Hepatocyte (in vitro differentiated cells): ENCODE measurements at places on chromosomes 3 and 15. TPM values are rescaled to one million over a fixed set of nuclear protein-coding genes. Genes with fewer than 3 reads are reported as not detected.

The POLQ gene
- total RNA-seq: 1.4 and 2.5 TPM in 2 replicates

GRCh38 chr3:16510620-16511319, 2.7 kb downstream of the RFTN1 start:
- no peak for DNase-seq

DNA sequence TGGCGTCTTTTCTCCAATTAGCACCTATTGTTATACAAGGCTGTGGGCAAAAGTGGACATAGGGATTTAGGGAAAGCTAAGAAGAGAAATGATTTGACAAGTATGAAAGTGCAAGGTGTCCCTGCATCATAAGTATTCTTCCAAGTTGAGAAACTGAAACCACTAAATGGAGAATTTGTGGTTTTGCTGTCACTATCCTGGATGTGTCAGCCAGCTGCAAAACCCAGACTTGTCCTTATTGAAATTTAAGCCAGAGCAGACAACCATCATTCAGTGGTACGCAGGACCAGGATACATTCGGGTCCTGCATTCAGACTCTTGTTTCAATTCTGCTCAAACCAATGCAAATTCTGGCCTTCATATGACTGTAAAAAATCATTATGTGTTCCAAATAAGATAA, 384.8 kb upstream of the TGFBR2 start:
- DNase-seq: no peak

DNA sequence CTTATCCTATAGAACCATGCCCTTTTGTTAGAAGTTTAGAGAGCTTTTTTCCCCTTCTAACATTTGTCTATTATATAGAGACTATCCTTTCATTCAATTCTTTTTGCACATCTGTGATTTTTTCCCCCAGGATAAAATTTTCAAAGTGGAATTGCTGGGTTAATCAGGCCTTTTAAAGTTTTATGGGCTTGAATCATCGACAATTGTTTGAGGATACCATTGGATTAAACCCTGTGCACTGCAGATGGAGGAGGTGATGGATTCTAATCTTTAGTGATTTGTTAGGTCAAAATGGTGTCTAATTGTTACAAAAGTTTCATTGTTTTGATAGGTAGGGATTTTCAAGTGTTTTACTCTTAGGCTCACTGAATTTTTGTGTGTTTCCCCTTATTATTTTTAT, 463.7 kb upstream of the CFAP20DC start:
- no peak for DNase-seq

DNA sequence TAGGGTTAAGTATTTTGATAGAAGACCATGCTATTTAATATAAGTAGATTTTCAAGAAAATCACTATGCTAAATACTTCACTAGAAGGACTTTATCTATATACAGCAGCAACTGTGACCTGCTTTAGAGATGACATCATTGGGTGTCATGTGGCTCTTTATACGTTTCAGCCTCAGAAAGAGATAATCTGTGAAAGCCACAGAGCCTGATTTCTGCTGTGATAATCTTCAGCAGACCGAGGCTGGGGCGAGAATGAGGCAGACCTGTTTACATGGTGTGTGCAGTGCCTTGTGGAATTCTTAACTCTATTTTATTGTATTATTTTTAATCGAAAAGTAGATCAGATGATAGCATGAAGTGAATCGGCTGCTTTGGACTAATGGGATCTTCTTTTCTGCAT, 471.2 kb downstream of the MFSD1 start:
- no peak for DNase-seq
